Endodermal cell (in vitro differentiated cells): ENCODE measurements at places on chromosomes 6 and 20.
A peak's percentile ranks its signal among the peaks of the same experiment; 100 is the strongest.

DNA sequence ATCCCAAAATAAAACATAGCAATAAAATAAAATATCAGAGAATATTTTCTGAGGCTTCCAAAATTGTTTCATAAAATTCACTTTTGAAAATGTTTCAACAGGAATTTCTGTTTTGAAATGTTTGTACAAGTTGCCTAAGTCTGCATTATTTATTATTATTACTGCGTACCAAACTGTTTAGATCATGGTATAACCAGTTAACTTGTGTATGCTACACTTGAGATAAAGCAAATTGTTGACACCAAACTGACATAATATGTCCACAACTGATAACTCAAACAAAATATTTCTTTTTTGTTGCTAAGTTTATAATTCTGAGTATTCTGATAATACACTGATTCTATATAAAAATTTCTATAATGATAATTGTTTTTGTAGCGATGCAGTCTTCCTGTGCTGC lies 531.8 kb upstream of the EYS start:
- DNase-seq, result no peak

DNA sequence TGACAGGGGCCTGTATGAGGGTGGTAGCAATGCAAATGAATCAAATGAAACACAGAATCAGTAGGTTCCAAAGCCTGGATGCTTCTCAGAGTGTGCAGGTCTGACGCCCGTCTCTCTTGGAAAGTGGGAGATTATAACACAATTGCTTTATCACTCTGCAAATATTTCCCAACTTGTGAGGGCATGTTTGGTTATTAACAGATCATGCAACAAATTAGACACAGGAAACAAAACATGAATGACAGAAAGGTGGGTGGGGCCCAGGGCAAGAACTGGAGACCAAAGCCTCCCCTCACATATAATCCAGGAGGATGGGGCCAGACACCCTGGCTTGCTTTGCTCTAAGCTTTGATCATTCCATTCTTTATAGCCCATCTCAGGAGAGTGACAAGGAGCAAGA lies 108.6 kb upstream of the MRPS10 start:
- no peak for DNase-seq

- DNase-seq, result no peak
Observed at GRCh38 chr20:50194422-50194830, 3.8 kb downstream of the CEBPB start.

DNA sequence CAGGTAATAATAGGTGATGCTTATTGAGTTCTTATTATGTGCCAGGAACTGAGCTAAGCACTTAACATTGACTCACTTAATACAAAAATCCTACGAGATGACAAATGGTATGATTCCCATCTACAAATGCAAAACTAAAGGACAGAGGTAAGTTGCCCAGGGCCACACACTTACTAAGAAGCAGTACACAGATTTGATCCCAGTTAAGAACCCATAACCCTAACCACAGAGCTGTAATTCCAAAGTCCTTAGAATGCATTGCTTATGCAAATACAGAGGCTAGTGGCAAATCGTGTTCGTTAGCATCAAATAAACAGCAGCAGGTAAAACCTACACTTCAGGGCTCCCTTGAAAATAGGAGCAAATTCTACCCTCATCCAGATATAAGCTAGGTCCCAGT lies 104.0 kb downstream of the SASH1 start:
- DNase-seq, result no peak

GRCh38 chr6:40285996-40286395 lies 301.2 kb downstream of the LRFN2 start:
- DNase-seq, result peak; percentile 84
